Iris pigment epithelial cell (primary cell): ENCODE measurements at places on chromosomes 5 and 9.
A peak's percentile ranks its signal among the peaks of the same experiment; 100 is the strongest.

DNA sequence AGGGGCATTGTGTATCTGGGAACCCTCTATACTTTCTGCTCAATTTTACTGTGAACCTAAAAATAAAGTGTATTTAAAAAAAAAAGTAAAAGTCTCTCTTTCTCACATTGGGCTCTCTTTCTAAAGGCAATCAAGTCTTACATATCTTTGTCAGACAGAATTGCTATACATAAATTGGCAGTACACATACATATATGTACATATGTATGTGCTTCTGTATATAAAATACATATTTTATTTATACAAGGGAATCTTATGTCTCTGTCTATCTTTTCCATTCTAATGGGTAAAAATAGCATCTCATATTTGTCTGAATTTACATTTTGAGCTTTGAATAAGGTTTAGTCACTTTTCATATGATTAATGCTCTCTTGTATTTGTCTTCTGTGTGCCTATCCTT is 348.8 kb downstream of the SPATA31D1 start:
- DNase-seq = no peak

- no peak for DNase-seq
Observed at GRCh38 chr5:173962436-173962972, 26.5 kb upstream of the C5orf47 start.

DNA sequence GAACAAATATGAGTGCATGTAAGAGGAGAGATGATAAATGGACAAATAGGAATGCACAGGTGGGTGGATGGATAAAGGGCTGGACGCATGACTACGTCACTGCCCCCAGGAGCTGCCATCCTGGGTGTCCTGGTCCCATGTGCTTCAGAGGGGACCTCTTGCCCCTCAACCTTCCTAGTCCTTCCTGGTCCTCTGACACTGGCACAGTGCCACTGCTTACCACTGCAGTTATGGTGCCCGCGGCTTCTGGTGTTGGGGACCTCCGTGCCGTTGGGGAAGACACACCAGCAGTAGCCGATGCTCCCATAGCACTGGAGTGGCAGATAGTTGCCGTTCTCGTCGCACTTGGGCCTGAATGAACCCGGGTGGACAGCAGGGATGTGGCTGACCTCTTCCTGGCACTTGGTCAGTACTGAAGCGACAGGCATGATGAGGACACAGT is 9.8 kb downstream of the CD74 start:
- no peak for DNase-seq

GRCh38 chr5:125481506-125482465 is 735.3 kb upstream of the ZNF608 start:
- DNase-seq = no peak

DNA sequence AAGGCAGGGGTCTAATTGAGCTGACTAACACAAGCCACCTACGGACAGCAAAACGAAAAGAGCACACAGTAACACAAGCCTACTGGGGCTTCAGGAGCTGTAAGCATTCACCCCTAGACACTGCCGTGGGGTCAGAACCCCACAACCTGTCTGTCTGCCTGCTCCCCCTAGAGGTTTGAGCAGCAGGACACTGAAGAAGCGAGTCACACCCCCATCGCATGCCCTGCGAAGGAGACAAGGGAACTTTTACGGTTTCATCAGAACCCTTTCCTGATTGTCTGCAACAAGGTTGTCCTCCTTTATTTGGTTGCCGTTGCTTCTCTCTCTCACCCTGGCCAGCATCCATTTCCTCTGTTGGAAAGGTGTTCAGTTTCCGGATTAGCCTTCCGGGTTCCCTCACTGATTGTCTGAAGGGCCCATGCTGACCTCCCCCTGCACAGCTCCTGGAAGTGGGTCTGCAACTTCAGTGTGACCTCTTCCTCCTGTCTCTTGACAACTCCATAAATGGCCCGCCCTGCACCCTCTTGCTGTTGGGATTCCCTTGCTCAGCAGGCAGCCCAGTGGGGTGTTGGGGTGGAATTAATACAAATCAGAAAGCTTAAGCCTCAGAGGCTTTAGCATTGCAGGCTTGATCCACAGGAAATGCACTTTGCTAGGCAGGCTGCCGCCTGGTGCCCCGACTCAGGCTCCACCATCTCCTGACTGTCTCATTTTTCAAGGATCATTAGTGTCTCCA is 258.9 kb upstream of the TLE4 start:
- DNase-seq = no peak

GRCh38 chr9:75855509-75855908 is 35.0 kb upstream of the PCSK5 start:
- peak; percentile 36 for DNase-seq

GRCh38 chr5:168274406-168274805 is 17.0 kb upstream of the WWC1 start:
- no peak for DNase-seq

DNA sequence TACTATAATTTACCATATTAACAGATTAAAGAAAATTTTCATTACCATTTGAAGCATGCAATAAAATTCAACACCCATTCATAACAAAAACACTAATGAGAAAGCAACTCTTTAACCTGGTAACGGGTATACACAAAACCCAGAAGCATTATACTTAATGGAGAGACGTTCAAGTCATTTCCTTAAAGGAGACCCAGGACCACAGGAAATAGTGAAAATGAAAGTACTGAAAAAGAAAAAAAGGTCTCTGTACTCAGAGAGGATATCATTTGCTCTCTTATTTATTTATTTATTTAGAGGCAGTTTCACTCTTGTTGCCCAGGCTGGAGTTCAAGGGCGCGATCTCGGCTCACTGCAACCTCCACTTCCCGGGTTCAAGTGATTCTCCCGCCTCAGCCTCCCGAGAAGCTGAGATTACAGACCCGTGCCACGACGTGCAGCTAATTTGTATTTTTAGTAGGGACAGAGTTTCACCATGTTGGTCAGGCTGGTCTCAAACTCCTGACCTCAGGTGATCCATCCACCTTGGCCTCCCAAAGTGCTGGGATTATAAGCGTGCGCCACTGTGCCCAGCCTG is 61.6 kb downstream of the SETX start:
- no peak for DNase-seq

DNA sequence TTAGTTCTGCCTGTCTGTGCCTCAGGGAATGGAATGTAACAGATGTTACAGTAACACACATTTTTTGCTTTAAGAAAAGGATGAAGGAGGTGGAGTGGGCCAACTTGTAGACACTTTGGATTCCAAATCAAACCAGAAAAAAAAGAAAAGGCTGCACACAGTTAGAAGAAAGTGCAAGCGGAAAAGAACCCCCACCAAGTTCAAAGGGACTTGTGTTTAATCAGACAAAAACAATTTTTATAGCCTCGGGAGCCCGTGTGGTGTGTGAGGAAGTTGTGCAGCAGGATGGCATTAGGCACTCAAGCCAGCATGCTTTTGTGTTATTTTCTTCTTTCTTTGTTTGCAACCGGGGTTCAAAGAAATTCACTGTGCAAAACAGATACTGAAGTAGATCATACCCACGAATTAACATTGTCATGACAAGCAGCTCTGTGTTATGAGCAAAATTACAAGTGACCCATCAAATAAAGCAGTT is 189.5 kb downstream of the SEMA5A start:
- DNase-seq = no peak

DNA sequence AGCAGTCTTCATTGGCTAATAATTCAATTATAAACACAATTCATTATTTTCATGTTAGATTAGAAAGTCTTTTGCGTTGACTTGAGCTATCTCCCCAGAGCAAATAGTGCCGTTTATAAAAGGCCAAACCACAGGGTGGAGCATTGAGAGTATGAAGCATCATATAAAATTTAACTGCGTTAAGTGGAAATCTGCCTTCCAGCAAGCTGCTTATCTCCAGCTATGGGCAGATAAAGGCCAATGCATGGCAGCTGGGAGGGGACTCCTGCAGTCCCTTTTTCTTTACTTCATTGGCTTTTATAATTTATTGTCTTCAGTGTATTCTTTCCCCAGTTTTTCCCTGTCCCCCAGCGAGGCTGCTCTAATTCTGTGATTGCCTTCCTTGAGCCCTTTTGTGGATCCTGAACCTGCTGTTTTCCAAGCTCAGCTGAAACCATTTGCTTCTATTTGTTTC is 113.7 kb downstream of the TMEM232 start:
- DNase-seq = no peak

- DNase-seq = no peak
Observed at GRCh38 chr5:5933651-5934050, 444.7 kb downstream of the MED10 start.

DNA sequence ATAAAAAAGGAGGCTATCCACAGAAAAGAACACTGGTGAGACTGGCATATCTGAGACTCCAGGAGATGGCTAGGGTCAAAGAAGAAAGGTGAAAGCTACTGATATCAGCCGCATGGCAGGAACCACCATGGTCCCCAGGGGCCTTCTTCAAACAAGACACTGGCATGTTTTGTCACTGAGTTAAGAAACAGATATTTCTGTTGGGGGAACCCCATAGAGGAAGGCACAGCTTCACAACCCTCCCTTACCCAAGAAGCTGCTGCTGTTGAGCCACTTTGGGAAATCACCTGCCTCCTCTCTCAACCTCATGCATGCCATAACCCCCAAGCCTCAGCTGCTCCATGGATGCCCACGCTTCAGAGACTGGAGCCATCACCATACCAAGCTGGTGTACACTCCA is 13.3 kb upstream of the BTNL3 start:
- no peak for DNase-seq

GRCh38 chr9:110334871-110335270 is 2.8 kb downstream of the TXNDC8 start:
- DNase-seq = no peak

GRCh38 chr9:90112788-90113187 is 508.0 kb downstream of the GADD45G start:
- DNase-seq = peak; percentile 12

- peak; percentile 47 for DNase-seq
Observed at GRCh38 chr9:38687389-38687842, 32.5 kb downstream of the FAM240B start.

- no peak for DNase-seq
Observed at GRCh38 chr5:39202597-39203274, 16.6 kb downstream of the FYB1 start.

DNA sequence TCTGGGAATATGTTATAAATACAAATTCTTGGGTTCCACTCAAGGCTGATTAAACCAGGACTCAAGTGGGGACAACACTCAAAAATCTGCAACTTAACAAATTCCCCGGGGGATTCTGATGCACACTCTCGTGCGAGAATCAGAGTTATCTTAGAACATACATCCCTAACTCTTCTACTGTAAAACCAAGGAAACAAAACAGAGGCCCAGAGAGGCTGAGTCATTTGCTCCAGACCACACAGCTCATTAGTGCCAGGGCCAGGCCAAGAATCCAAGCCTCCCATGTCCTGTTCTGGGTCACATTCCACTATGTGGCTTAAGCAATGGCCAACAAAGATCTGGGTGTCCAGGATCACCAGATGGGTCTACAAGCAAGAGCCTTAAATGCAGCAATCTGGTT is 166.0 kb downstream of the ADAMTS12 start:
- DNase-seq = peak; percentile 68

- DNase-seq = no peak
Observed at GRCh38 chr9:93205045-93205768, 21.3 kb downstream of the WNK2 start.

DNA sequence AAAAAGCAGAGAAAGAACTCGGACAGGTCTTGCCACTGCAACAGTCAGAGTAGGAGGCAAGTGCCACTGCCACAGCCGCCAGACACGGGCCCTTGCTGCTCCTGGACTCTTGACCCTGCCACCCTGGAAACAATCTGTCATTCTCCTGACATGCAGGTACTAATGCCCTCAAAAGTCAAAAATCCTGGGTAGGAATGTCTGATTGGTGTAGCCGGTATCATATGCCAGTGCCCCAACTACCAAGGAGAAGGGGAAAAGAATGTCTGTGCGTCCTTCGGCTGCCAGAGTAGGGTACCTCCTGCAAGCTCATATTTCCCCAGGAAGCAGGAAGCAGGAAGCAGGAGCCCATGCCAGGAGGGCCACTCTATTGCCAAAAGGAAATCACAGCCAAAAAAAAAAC is 30.5 kb upstream of the F2RL1 start:
- no peak for DNase-seq

GRCh38 chr9:136170006-136170901 is 34.7 kb downstream of the LHX3 start:
- peak; percentile 7 for DNase-seq

- no peak for DNase-seq
Observed at GRCh38 chr5:21806271-21806670, 1046.9 kb downstream of the CDH12 start.

DNA sequence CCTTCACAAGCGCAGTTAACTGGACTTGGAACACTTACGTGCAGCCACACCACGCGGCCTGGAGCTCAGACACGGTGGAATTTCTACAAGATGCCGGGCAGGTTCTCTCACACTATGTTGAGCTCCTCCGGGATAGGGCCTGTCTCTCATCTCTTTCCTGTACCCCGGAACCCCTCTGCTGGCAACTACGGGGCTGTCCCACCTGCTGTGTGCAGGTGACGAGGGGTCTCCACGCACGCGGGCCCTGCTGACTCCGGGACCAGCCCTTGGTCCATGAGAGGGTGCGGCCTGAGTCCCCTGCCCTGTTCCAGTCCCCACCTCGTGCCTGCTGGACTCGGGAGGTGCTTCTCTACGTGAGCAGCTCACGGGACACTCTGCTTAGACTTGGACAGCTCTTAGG is 40.1 kb downstream of the SLC6A3 start:
- DNase-seq = no peak

DNA sequence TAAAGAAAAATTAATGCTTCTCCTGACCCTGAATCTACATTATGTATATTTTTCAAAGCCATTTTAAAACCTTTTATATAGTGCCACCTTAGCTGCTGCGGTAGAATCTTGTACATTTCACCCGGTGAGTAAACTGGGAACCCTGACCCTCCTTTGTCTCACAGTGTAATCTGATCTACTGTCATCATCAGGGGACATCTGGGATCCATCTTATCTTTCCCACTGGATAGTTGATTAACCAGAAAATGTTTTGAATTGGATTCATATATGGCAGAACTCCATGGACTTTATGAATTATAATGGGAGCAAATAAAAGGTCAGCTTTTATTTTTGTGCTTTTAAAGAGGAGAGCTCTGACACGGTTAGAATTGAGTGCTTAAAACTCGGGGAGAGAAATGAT is 95.0 kb downstream of the ADAMTSL1 start:
- DNase-seq = peak; percentile 20

DNA sequence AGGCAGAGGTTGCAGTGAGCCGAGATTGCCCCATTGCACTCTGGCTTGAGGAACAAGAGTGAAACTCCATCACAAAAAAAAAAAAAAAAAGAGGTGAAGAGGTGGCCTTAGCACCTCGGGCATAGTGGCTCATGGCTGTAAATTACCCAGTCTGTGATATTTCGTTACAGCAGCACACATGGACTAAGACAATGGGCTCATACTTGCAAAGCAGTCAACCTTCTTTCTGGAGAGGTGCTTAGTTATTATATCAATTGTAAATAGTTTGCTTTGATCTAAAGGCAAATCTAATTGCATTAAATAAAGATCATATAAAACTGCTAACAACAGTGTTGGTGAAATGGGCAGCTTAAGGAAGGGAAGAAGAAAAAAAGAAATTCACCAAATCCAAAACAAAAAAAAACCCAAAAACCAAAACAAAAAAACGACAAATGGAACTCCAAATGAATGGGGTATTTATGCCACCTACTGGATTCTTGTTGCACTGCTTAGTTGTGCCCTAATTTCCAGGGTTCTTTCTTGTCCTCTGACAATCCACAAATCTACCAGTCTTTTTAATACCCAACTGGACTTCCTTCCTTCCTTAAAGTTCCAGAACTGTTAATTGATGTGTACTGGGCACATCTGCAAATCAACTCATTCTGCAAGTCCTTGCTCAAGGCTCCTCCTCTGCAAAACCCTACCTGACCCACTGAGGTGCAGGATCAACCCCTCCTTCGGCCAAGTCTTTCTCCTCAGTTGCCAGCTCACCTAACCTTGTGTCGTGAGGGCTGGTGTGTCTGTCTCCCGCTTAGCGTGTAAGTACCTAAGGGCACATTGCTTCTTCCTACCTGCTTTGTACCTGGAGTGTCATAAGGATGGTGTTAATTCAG is 35.0 kb upstream of the DMRT1 start:
- DNase-seq = peak; percentile 40
